ENCODE measurements at places on chromosomes 12 and 14. TPM values are rescaled to one million over a fixed set of nuclear protein-coding genes. Genes with fewer than 3 reads are reported as not detected.

DNA sequence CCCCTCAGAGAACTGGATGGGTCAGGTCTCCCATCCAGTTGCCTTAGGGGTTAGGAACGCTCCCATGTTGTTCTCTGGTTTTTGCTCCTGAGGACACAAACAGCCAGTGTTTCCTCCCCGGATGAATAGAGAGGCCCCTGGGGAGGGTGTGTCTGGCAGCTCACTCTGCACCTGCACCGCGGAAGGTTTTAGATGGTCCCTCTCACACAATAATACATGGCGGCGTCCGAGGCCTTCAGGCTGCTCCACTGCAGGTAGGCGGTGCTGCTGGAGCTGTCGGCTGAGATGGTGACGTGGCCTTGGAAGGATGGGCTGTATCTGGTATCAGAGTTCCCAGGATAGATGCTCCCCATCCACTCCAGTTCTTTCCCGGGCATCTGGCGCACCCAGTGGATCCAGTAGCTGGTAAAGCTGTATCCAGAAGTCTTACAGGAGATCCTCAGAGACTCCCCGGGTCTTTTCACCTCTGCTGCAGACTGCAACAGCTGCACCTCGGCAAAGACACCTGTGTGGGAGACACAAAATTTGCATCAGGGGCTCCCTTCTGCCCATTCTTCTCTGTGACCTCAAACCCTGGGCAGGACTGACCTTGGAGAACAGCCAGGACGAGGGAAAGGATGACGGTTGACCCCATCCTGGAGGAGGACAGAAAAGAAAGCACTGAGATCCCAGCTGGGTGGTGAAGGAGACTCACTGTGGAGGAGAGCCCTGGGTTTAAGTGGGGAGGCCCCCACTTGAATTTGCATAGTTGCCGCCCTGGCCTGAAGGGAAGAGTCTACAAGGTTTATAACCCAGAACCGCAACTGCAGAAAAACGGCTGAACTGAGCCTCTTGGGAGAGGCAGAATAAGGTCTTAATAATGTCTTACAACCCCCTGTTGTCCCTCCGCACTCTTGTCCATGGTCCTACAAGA lies 1324.8 kb downstream of the TMEM121 start:
- no peak for DNase-seq

GRCh38 chr12:48220701-48221100 lies 17.6 kb upstream of the OR10AD1 start:
- no peak for DNase-seq

DNA sequence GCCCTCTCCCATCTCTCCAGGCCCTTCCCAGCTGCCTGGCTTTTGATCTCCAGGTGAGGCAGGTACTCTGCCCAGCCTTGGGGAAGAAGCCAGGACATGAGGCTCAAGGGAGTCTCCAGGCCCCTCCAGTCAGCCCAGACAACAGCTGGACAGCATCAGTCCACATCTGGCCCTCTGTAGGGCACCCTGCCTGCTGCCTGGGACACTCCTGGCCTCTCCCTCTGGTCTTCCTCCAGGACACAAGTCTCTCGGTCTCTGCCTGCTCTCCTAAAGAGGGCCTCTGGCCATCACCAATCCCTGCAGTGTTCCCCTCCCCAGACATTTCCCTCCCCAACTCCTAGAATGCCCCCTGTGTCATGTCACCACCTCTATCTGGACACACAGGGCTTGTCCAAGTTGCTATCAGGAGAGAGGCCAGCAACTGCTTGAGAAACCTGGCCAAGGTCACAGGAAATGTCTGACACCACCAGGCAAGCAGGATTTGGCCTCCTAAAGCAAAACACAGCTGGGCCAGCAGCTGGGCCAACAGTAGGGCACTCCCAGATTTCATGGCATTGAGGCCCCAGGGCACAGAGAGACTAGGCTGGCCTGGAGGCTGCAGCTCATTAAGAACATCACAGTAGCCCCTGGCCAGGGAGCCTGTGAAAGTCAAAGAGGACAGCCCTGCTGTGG lies 29.0 kb downstream of the LTBP2 start:
- DNase-seq = no peak

DNA sequence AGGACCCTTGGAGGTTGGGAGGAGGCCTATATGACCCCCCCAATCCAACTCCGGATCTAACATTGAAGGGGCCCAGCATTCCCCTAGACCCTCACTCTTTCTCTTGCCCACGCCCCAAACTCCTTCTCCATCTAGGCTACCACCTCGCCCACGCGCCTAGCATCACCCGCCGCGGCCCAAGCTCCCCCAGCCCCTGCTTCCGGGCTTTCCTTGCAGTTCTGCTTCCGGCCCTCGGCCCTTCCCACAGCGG lies 445 bp downstream of the CERS5 start:
- DNase-seq = no peak

DNA sequence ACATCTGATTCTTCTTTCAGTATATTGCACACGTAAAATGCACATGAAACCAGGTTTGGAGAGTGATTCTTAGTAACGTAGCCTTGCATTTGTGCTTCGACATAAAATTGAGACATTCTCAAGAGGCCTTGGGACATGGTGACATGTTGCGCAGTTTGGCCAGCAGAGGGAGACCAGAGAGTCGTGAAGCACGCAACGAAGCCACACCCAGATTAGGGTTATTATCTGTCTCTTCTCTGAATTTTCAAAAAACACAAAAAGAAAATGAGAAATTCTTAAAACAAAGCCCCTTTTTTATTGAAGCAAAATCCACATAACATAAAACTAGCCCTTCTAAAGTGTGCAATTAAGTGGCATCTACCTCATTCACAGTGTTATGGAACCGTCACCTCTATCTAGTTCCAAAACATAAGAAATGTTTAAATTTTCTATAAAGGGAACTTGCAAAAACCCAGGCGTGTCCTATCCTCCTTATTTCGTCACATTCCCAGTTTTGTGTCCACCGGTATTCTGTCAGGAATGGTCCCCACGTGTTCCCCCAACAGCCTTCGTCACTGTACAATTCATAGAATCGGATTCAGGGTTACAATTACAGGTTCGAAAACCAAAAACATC lies 108.8 kb upstream of the ATF7IP start:
- no peak for DNase-seq

GRCh38 chr12:14975457-14975856 lies 2.6 kb downstream of the PDE6H start:
- DNase-seq = no peak

- DNase-seq = no peak
Measured at GRCh38 chr12:2689393-2689792, 105.4 kb upstream of the FKBP4 start.

DNA sequence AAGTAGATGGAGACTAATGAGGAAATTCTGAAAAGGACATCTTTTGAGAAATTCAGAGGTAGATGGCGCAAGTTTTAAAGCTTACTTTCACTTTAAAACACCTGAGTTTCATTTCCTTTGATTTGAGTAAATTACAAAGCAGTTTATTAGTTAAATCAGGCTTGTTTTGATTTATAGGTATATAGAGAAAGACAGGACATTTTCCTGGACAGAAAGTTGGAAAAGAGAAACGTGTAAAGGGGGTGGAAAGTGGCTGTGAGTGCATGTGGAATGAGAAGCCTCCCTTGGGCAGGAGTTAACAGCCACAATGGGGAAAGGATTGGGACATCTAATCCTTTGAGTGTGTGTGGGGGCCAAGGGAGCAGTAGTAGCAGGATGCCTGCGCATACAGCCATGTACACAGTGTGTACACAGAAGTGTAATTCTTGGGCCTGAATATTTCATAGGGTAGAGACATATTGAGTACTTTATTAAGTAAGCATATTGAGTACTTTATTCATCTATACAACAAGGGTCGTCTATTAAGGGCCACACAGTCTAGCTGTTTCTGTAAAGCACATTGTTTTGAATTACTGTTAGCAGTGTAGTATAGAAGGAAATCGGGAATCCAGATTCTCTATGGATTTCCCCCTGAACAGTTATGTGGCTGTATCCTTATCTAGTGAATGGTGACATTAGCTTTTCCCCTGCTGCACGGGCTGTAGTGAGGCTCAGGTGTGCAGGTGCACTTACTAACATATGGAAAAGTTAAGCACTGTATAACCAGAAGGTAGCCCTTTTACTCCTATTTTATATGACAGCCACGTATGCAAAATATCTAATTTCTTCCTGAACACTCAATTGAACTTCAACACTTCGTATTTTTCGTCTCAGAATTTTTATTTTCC lies 19.1 kb downstream of the MARK3 start:
- DNase-seq = no peak

DNA sequence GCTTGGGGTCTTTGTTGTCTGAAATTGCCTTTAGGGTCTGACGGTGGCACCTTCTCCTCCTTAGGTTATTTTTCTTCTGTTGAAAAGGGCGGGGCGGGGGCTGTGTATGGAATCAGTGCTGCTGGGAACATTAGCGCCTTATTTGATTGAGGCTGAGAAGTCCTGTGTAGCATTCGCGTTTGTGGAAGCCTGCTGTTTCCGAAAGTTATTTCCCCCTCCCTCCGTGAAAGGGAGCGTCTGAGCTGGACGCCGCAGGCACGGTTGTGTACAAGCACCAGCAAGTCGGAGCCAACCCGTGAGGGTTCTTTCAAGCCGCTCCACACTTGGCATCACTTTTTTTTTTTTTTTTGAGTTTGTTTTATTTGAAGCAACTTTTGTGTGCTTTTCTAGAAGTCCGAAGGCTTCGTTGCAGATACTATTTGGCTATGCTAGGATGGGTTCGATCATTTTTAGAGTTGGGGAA lies 1.1 kb downstream of the SYNE2 start:
- DNase-seq = peak; percentile 39

- DNase-seq = no peak
Measured at GRCh38 chr12:5396541-5396940, 35.4 kb upstream of the NTF3 start.

DNA sequence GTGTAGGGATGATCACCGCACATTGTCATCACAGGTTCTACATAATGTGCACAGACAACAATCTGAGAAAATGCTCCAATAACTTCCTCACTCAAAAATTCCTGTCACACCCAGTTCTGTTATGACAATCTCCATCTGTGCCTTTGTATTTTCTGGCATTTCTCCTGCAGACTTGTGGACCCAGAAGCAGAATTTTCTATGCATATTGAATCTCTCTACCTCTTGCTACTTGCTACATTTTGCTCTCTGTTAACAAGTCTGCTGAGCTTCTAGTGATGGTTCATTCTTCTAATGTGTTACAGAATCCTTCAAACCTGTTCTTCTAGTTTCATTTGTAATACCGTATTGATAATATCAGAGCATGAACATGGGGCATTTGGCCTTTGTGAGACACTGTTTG lies 127.8 kb upstream of the PTPRQ start:
- no peak for DNase-seq

DNA sequence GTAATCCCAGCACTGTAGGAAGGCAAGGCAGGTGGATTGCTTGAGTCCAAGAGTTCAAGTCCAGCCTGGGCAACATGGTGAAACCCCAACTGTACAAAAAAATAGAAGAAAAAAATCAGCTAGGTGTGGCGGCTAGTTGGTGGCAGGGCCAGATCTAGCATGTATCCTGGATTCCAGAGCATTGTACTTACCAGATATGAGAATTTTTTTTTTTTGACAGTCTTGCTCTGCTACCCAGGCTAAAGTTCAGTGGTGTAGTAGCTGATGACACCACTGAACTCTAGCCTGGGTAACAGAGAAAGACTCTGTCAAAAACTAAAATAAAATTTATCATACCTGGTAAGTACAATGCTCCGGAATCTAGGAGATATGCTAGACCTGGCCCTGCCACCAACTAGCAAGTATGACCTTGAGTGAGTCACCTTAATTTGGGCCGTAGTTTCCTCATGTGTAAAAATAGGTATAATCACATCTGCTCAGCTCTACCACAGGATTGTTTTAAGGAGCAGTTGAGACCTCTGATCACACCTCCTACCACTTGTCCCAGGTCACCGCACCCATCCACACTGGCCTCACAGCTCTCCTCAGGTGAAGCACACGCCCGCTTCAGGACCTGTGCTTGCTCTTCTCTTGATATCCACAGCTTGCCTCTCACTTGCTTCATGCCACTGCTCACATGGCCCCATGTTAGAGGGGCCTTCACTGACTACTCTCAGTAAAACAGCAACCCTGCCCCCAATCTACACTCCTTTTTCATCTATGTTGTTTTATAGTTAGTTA lies 140.2 kb downstream of the STXBP6 start:
- no peak for DNase-seq

- no peak for DNase-seq
Measured at GRCh38 chr12:96099421-96099820, 64.0 kb upstream of the LTA4H start.

DNA sequence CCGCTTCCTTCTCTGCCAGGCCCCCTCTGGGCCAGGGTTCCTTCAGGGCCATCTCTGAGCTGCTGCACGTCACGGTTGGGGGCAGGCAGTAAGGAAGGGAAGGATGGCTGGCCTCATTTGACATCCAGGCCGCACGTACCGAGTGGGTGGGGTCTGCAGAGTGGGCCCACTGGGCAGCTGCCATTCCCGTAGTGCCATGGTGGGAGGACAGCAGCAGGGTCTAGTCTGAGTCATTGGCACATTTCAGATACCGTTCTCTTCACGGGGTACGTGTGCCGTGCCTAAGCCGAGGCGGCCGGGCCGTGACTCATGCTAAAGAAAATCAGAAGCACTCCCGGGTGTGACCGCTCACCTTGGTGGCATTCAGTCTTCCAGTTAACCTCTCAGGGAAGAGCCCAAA lies 43.9 kb downstream of the IL31 start:
- DNase-seq = no peak

DNA sequence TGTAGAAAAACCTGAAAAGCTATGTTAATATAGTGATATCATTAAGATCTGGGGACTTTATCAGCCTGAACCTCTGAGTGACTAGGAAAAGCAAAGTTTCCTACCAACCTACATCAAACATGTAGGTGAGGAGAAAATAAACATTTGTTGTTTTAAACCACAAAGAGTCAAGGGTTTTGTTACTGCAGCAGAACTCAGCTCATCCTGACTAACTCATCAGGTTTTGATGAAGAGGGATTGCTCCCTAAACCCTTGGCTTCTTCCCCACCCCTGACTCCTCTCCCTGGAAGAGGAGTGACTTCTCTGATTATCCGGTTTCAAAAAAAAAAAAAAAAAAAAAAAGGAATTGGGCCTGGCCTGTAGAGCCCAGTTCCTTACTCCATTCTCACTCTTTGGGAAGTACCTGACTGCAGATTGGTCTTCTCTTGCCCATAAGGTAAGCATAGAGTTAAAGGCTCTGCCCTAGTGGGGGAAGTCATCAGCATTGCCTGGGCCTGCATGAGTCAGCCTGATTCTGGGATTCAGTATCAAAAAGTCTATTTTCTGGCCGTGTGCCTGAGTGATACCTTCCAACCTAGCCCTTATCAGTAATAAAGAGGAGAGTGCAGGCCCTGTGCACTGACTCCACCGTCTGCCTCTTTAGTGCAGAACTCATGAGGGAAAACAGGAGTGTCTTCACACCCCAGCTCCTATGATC lies 16.9 kb downstream of the BDKRB1 start:
- no peak for DNase-seq

DNA sequence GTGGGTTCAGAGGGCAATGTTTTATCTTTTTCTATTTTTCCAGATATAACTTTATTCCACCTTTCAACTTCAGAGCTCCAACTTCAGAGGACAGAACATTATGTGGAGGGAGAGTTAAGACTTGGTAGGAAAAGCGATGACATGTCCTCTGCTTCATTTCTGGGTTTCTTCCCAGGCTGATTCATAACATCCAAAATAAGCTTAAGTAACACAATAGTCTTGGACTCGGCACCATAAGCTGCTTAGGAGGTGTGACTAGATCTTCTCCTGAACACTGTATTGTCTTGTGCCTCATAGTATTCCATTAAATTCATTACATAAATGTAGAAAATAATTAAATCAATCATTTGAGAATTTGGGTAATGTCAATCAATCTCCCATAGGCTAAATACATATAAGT lies 95.5 kb upstream of the PDE3A start:
- no peak for DNase-seq

The RHEBL1 gene
- 1.3 TPM for polyA plus RNA-seq

The PABPN1 gene
- 335 TPM for polyA plus RNA-seq

The SERPINA1 gene
- polyA plus RNA-seq = 83.3 TPM

The SOAT2 gene
- 1.2 TPM for polyA plus RNA-seq

The GRIP1 gene
- polyA plus RNA-seq = 23.2 TPM
